Stimulated activated CD8-positive, alpha-beta memory T cell treated with anti-CD3 and anti-CD28 coated beads, Interleukin-7, amount 100 ng/mL, for 1 hour (primary cell): ENCODE measurements at places on chromosomes 2 and 18.
A peak's percentile ranks its signal among the peaks of the same experiment; 100 is the strongest.

DNA sequence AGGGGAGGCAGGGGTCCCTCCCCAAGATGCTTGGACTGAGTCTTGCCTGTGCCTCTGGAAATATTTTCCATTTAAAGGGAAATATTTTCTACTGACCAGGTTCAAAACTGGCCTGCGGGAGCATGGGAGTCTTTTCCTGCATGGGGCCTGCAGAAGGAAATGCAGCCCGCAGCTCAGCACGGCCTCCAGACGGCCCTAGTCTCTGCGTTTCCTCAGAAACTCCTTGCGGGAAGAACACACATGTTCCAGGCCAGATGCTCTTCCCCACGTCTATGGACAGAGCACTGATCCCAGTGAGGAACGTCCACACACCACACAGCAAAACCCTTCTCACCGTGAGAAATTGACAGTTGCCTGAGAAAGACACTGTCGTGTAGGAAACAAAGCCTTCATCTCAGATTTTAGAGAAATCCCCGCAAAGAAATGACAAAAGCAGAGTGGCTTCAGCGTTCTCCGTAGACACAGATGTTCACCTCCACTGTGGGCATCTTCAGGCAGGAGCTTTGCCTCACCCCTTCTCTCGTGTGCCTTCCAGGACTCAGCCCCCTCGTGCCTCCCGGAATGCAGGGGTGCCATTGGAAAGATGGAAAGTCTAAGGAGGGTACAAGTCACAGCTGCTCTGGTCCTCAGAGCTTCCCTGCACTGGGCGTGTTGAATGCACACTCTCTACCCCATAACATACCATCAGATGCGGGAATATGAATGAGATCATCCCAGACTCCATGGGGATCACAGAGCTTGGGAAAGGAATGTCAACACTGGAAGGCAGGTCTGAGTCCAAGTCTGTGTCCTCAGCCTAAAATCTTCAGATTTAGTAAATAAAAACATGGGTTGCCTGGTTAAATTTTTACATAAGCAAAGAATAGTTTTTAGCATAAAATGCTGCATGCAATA, 438.7 kb upstream of the SALL3 start:
- DNase-seq, result no peak

DNA sequence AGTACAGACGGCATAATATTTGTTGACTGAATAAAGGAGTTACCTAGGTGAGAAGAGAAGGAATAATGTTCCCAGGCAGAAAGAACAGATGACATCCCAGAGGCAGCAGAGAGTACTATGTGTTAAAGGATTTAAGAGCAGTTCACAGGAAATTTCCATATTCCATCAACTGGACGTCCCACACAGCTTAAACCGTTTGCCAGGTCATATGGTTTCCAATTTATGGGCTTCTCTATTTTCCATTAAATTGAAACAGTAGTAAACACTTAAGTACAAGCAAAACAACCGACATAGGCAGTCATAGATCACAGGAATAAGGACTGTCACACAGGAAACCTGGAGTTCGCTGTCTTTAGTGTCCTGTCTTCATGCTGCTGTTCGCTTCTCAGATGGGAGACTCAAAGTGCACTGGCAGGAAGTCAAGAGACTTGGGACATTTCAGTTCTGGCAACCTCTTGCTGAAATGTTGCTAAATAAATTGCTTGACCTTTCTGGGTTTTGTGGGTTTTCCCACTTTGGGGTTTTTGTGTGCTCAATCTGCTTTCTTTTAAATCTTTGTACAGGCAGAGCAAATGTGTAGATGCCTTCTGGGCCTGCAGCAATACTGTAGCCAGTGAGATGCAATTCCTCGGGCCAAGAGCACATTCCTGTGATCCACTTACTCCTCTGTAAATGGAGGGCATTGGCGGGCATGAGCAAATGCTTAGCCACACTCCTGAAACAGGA, 5.8 kb upstream of the PIEZO2 start:
- no peak for DNase-seq

DNA sequence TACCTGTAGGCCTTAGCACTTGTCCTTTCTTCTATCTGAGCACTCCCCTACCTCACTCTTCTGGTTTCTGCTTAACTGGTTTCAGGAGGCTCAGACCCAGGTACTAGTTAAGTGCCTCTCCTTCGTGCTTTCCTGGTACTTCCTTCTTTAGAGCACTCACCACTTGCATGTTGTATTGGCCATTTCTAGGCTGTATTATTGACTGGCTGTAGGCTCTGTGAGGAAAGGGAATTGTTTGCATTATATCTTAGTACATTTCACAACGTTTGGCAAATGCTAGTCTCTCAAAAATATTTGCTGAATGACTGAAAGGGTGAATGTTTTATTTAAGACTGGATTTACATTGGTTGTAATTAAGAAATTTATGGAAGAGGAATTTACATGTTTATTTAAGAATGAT, 36.0 kb upstream of the SCN1A start:
- no peak for DNase-seq

DNA sequence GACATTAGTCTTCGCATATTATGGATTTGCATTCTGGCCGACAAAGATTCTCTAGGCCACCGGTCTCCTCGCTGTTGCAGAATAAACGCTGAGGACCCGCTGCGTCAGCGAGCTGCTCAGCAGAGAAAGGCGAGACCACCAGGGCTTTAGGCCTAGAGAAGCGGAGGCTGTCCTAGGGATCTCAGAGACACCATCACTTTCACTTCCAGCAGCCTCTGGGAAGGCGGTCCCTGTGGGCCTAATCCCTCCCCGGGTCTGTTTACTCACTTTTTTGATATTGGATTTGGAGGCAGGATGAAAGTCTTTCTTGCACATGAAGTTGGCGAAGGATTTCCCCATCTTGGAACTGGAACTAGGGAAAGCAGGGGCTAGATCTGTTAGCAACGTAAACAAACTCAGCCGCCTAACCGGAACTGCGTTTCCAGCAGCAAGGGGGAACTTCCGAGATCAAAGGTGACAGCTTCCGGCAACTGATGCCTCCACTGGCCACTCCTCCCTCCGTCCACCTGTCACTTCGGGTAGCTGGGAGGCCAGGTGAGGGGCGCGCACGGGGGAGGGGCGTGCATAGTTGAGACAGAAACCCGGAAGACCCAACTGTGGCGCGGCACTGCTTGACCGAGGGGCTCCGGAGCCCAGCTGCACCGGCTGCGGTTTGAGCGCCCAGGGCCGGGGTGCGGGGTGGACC, at the start of gene SCRN3:
Gene SCRN3, plus strand, starts transcription at position 447 of the 685 bp plus-strand sequence. CDS start 2,554 bp downstream, outside the sequence.
- DNase-seq, result peak; percentile 47

DNA sequence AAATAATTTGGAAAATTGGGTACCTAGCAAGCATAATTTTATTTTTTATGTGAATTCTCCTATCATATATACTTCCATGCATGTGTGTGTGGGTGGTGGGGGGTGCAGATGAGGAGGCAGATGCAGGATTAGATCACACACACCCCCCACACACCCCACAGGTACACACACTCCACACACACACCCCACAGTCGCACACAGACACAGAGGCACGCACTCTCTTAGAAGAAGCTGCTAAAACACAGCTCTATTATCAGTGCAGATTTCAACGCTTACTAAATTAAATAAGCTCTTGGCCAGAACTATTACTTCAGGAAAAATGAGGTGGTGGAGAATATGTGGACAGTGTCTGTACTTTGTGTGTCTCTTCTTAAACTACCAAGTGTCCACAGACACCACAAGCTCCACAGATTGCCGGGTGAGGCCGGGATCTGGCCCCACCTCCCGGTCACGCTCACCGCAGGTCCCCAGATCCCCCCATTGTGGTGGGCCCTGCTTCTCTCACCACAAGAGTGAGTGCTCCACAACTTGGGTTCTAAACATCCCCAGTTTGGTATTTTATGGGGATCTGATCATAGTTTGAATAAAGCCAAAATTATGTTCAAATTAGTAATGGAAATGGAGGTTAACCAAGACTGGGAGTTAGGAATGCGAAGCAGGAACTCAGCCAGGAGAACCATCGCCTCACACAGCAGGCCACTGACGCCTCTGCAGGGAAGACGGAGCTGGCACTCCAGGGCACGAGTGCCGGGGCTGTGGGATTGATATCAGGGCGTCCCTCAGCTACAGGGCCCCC, 102.1 kb downstream of the PXDN start:
- no peak for DNase-seq

- no peak for DNase-seq
Observed at GRCh38 chr2:160197587-160197986, 2.5 kb downstream of the ITGB6 start.

DNA sequence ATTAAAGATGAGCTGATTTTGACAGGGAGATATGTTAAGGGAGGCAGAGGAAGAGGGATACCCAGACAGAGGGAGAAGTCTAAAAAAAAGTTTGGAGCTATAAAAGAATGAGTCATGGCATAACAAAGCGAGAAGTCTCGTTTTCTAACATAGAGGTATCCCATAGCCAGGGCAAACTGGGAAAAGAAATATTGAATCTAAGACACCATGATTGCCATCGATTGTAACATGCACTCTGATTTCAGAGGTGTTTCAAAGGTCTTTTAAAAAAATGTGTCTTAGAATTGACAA, 110.7 kb downstream of the MDH1 start:
- DNase-seq, result no peak

- no peak for DNase-seq
Observed at GRCh38 chr2:42046819-42047487, 868 bp upstream of the PKDCC start.

- DNase-seq, result no peak
Observed at GRCh38 chr2:205216580-205216979, 465.7 kb upstream of the NRP2 start.

GRCh38 chr2:127386246-127386645, 1.5 kb downstream of the MAP3K2 start:
- no peak for DNase-seq

- no peak for DNase-seq
Observed at GRCh38 chr2:191980483-191980882, 133.6 kb upstream of the CAVIN2 start.

DNA sequence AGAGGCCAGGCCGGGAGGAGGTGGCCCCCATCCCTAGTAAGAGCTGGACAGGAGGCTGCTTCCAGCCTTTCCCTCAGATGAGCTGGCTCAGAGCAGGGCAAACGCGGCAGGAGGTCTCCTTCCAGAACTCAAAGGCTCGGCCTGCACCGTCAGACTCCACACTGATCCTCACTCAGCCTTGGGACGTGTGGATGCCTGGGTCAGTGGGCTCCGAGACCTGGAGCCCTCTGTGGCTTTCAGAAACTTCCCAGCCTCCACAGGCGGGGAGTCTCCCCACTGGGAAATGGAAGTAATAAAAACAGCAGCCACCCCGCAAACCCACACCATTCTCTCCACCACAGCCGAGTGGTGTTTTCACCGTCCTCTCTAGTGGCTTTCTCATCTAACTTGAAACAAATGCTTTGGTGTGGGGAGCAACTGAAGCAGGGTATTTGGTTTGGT, 54.3 kb downstream of the INPP5D start:
- no peak for DNase-seq

DNA sequence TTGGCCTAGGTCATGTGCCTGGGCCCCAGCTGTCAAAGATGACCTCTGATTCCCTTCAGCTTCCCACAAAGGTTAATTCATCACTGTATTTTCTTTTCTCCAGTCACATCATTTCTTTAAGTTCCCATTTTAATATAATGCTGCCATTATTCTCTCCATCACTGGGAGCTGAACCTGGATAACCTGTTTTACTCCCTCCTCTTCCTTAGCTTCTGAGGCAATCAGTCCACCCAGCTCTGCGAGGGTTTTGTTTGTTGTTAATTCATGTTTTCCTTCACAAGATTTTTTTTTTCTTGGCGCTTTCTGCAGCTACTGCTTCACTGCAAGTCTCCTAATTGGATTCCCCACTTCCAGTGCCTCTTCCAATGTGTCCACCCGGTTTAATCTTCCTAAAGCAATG, 5.1 kb upstream of the EML4 start:
- no peak for DNase-seq

DNA sequence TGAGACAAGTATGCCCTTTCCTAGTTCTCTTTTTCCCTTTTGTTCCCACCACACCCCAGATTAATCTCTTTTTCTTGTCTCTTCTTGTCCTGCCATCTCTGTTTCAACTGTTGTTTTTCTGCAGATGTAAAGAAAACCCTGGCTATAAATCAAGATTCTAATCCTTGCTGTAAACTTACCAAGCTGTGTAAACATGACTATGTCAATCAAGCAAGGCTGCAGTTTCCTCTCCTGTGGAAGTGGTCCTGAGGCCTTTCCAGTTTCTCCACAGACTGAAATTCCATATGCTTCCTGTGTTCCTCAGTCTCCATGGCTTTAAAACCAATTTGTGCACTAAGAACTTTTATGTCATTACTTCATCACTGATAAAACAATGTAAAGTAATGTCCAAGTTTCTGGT, 288.8 kb upstream of the PIK3C3 start:
- no peak for DNase-seq

- no peak for DNase-seq
Observed at GRCh38 chr2:19114126-19114525, 244.3 kb downstream of the OSR1 start.

DNA sequence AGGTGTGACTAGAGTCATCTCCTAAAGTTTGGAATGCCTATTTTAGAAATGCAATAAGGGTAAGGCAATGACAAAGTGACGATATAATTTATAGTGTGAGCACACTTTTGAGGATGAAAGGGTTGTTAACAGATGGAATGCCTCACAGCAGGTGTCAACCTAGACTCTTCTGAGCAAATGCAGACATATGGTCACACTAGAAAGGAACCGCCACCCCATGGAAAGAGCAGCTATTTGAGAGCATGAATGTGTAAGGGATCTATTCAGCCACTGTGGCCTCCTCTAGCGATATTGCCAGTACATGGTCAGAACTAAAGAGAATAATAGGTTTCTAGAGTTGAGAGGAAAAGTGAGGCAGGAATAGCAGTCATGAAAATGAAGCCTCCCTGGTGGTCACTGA, 18.5 kb downstream of the DSG2 start:
- no peak for DNase-seq

- no peak for DNase-seq
Observed at GRCh38 chr18:77248873-77249568, 627 bp upstream of the GALR1 start.

DNA sequence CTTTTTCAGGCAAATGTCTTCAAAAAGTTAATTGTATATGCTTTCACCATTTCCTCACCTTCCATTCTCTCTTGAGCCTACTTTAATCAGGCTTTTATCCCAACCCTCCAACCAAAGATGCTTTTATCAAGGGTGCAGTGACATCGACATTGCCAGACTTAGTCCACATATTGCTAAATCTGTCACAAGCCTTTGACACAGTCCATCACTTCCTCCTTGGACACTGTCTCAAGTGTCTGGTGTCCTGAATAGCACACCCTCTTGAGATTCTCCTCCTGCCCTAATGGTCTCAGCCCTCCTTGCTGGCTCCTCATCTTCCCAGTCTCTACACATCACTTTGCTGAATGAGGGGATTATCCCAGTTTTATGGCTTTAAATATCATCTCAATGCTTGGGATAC, 147.5 kb upstream of the SLC39A10 start:
- DNase-seq, result no peak

DNA sequence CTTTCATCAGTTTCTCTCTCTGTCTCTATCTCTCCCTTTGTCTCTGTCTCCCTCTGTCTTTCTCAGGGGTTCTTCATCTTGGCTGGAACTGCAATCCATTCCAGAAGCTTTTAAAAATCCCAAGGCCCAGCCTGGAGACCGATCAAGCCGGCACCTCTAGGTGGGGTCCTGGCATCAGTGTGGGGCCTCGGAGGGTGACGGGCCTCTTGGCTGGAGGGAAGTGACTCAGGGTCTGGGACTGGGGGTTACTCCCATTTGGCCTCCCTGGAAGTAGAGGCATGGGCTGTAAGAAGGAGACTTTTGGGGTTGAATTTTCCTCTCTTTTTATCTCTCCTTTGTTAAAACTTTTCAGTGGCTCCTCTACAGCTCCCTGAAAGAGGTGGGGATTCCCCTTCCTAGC, 52.8 kb upstream of the OTOF start:
- DNase-seq, result no peak

GRCh38 chr2:32719933-32720716, 92.3 kb downstream of the TTC27 start:
- DNase-seq, result no peak
